Activated CD4-positive, alpha-beta T cell treated with anti-CD3 and anti-CD28 coated beads, Interleukin-2, amount 10 ng/mL, durations not matched to agents 7 days and 5 days (primary cell): ENCODE measurements at places on chromosomes 5 and 9. TPM values are rescaled to one million over a fixed set of nuclear protein-coding genes. Genes with fewer than 3 reads are reported as not detected.

Gene ZNG1E
- total RNA-seq, result 40.8 TPM

Gene BTNL8
- not detected for total RNA-seq

Gene SEMA6A
- total RNA-seq, result not detected

Gene GAS1
- total RNA-seq, result 0.62 TPM

Gene CFAP157
- not detected for total RNA-seq

DNA sequence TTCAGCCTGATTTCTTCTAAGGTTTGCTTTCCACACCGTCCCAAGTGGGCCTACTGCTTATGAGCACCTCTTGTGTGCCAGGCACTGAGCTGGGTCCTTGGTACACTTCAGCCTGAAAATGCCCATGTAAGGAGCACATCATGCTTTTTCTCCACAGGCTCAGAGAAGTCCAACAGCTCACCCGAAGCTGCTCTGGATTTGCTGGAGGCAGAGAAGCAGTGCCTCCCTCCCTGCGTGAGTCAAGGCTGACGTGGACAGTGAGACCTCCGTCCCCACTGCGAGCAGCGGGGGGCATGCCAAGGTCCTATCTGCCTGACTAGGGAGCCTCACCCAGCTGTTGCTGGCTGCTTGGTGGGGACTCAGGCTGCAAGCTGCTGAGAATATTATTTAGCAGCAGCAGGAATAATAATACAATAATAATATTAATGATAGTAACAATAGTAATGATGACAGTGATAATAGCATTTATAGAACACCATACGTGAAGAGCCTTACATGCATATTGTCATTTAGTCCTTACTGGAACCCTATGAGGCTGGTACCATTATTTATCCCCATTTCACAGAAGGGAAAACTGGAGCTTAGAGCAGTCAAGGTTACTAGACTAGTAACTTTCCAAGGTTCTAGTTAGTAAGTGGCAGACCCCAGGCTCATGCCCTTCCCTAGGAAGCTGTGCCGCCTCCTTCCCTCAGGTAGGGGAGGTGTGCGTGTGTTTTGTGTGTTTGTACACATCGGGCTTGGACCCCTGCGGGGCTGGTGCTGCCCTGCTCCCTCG is 194.8 kb downstream of the HSPA4 start:
- peaks cover 20% of the 10 kb centered on the region for H3K4me1 ChIP-seq
- no peak overlapping the region for H3K4me3 ChIP-seq
- DNase-seq, result no peak
- H3K36me3 ChIP-seq, result no peaks in the 10 kb centered on the region
- H3K27ac ChIP-seq, result no peak overlapping the region
- H3K27me3 ChIP-seq, result no peaks in the 10 kb centered on the region

- no peaks in the 10 kb centered on the region for H3K36me3 ChIP-seq
- DNase-seq, result no peak
- no peak overlapping the region for H3K4me3 ChIP-seq
- no peaks in the 10 kb centered on the region for H3K27me3 ChIP-seq
Observed at GRCh38 chr9:81264516-81264915, 424.8 kb downstream of the TLE1 start.

DNA sequence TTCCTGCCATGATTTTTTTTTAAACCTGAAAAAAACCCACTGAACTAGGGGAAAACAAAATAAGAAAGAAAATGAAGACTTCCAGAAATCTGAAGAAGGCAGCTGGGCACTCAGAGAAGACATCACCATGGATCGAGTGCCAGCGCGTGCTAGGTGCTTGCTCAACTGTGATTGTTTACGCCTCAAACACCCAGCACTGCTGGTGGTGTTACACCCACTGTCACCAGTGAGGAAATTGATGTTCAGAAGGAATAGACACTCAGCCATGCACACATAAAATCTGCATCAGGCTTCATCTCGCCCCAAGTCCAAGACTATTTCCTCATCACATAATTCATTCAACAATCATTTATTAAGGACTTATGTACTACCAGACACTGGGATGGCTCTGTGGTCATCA is 82.1 kb downstream of the HRH2 start:
- DNase-seq, result no peak
- H3K4me3 ChIP-seq, result no peak overlapping the region
- H3K27ac ChIP-seq, result no peak overlapping the region
- no peaks in the 10 kb centered on the region for H3K4me1 ChIP-seq

DNA sequence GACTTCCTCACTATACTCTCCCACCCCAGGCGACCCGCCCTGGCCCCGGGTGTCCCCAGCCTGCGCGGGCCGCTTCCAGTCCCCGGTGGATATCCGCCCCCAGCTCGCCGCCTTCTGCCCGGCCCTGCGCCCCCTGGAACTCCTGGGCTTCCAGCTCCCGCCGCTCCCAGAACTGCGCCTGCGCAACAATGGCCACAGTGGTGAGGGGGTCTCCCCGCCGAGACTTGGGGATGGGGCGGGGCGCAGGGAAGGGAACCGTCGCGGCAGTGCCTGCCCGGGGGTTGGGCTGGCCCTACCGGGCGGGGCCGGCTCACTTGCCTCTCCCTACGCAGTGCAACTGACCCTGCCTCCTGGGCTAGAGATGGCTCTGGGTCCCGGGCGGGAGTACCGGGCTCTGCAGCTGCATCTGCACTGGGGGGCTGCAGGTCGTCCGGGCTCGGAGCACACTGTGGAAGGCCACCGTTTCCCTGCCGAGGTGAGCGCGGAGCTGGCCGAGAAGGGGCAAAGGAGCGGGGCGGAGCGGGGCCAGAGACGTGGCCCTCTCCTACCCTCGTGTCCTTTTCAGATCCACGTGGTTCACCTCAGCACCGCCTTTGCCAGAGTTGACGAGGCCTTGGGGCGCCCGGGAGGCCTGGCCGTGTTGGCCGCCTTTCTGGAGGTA is 2.1 kb downstream of the CA9 start:
- peaks cover 4% of the 10 kb centered on the region for H3K36me3 ChIP-seq
- no peak overlapping the region for H3K4me3 ChIP-seq
- no peak overlapping the region for H3K27ac ChIP-seq
- peaks cover 28% of the 10 kb centered on the region for H3K27me3 ChIP-seq
- DNase-seq, result no peak

GRCh38 chr5:53825926-53826325 is 265.5 kb downstream of the NDUFS4 start:
- H3K4me1 ChIP-seq, result no peaks in the 10 kb centered on the region
- no peak overlapping the region for H3K4me3 ChIP-seq
- no peaks in the 10 kb centered on the region for H3K27me3 ChIP-seq

DNA sequence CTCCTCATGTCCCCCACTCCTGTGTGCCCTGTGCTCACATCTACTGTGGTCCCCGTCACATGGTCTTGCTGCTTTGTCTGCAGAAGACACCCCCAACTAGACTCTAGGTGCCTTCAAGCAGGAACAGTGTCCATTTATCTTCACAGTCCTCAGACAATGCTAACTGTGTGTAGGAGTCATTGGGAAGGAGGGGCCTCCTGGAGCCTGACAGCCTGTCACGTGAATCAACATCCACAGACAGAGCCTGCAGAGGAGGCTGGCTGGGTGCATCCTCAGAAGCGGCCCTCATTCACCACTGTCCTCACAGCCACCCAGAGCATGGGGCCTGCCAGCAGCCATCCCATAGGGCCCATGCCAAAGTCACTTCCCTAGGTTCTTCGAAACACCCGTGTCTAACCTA is 98.7 kb downstream of the MED10 start:
- H3K4me1 ChIP-seq, result peaks cover 5% of the 10 kb centered on the region
- H3K27me3 ChIP-seq, result peaks cover 2% of the 10 kb centered on the region
- DNase-seq, result no peak
- H3K27ac ChIP-seq, result no peak overlapping the region
- H3K36me3 ChIP-seq, result no peaks in the 10 kb centered on the region

DNA sequence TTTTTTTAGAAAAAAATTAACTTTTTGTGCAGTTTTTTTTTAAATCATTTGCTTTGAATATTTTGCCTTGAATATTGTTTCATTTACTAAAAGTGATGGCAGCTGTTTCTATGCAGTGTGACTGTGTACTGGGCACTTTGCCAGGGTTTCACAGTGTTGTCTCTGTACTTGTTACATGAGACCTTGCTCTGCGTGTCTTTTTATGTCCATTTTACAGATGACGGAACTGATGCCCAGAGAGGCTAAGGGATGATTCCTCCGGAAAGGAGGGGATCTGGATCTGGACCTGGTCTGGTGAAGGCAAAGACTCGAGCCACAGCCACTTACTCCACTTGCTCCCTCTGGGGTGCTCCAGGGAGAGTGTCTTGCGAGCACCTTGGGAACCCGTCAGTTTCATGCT is 124.8 kb upstream of the PTCH1 start:
- H3K27ac ChIP-seq, result no peak overlapping the region
- H3K4me3 ChIP-seq, result no peak overlapping the region
- peaks cover 6% of the 10 kb centered on the region for H3K27me3 ChIP-seq
- no peaks in the 10 kb centered on the region for H3K4me1 ChIP-seq
- no peak for DNase-seq

GRCh38 chr5:44663991-44664710 is 144.6 kb upstream of the MRPS30 start:
- H3K36me3 ChIP-seq, result no peaks in the 10 kb centered on the region
- H3K4me3 ChIP-seq, result no peak overlapping the region
- H3K27me3 ChIP-seq, result no peaks in the 10 kb centered on the region
- no peak overlapping the region for H3K27ac ChIP-seq

- DNase-seq, result peak; percentile 76
- peaks cover 7% of the 10 kb centered on the region for H3K36me3 ChIP-seq
- peak overlapping the region; percentile 27 for H3K27ac ChIP-seq
Observed at GRCh38 chr5:35651002-35651756, 33.5 kb downstream of the SPEF2 start.

GRCh38 chr9:114616684-114617520 is 5.8 kb downstream of the TMEM268 start:
- peaks cover 55% of the 10 kb centered on the region for H3K36me3 ChIP-seq
- H3K4me3 ChIP-seq, result peak overlapping the region; percentile 37
- DNase-seq, result peak; percentile 13
- no peaks in the 10 kb centered on the region for H3K27me3 ChIP-seq
- peaks cover 65% of the 10 kb centered on the region for H3K4me1 ChIP-seq
- peak overlapping the region; percentile 93 for H3K27ac ChIP-seq

DNA sequence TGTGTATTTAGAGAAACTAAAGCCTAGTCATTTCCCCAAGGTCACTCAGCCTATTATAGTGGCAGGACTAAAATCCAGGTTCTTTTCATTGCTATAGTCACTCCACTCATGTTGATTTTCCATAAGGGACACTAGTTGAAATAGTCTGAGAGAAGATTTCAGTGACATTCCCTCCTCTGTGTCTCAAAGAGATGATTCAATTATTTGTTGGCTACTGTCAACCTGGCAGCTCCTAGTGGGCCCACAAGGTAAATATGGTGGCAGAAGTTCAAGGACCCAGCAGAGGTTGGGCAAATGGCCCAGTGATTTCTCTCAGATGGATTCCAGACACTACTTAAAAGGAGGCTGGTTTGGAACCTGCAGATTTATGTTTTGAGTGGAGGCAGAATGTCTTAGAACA is 48.1 kb downstream of the G3BP1 start:
- no peaks in the 10 kb centered on the region for H3K27me3 ChIP-seq
- no peak for DNase-seq
- peak overlapping the region; percentile 11 for H3K27ac ChIP-seq
- H3K4me3 ChIP-seq, result no peak overlapping the region
- peaks cover 13% of the 10 kb centered on the region for H3K36me3 ChIP-seq
- no peaks in the 10 kb centered on the region for H3K4me1 ChIP-seq

DNA sequence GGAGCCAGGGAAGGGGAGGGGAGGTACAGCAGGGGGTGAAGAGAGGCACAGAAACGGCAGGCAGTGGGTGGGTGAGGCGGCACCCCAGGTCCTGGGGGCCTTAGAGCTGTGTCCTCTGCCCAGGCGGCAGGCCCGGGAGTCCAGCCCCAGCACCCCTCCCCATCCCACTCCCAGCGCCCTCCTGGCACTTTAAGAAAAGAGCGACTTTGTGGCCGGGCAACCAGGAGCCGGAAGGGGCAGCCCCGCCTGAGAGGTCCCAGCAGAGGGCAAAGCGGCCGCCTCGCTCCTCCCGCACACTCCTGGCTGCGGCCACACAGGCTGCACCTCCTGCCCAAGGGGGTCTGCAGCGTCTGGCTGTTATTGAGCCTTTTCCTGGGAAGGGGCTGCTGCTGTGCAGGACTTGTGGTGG is 42.6 kb downstream of the NACC2 start:
- no peak overlapping the region for H3K27ac ChIP-seq
- no peak overlapping the region for H3K4me3 ChIP-seq
- DNase-seq, result no peak
- no peaks in the 10 kb centered on the region for H3K36me3 ChIP-seq
- peaks cover 4% of the 10 kb centered on the region for H3K27me3 ChIP-seq

DNA sequence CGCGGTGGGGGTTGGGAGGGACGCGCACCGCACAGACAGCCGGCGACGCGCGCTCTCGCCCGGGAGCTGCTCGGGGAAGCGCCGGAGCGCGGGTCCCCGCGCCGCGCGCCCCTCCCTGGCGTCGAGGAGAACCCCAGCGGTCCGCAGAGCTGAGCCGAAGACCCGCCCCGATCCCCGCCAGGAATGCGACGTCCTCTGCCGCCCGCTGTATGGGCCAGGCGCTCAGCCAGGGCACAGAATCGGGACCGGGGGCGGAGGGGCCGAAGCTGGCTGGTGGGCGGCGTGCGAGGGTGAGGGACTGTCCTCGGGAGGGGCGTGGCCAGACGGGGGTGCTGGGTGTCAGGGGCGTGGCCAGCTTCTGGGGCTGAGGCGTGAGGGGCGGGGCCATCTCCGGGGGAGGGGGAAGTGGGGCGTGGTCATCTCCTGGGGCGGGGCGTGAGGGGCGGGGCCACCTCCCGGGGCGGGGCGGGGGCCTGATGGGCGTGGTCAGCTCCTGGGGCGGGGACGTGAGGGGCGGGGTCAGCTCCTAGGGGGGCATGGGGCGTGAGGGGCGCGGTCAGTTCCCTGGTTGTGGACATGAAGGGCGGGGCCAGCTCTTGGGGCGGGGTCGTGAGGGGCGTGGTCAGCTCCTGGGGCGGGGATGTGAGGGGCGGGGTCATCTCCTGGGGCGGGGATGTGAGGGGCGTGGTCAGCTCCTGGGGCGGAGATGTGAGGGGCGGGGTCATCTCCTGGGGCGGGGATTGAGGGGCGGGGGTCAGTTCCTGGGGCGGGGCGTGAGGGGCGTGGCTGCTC is 965 bp downstream of the PTGDS start:
- no peak overlapping the region for H3K4me3 ChIP-seq
- no peaks in the 10 kb centered on the region for H3K36me3 ChIP-seq
- peaks cover 13% of the 10 kb centered on the region for H3K4me1 ChIP-seq

DNA sequence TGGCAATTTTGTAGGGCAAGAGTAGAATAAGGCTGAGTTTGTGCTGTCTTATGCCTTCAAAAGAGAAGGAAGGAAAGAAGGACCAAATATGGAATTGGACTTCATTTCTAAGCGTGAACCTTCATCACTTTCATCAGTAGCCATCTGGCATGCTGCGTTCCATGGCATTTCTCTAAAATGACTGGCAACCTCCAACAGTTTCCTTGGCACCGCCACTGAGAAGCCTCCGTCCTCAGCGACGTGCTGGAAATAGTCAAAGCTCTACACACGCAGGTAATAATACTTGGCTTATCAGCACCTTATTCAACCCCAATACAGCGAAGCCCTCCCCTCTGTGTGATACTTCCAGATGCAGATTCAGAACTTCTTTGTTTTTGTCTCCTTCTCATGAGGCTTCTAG is 169.7 kb upstream of the CD180 start:
- no peaks in the 10 kb centered on the region for H3K36me3 ChIP-seq
- peaks cover 6% of the 10 kb centered on the region for H3K27me3 ChIP-seq
- DNase-seq, result no peak
- no peak overlapping the region for H3K27ac ChIP-seq
- peaks cover 5% of the 10 kb centered on the region for H3K4me1 ChIP-seq

GRCh38 chr5:175470781-175471180 is 7.6 kb upstream of the SFXN1 start:
- peaks cover 23% of the 10 kb centered on the region for H3K27me3 ChIP-seq
- DNase-seq, result no peak
- peaks cover 5% of the 10 kb centered on the region for H3K4me1 ChIP-seq
- H3K4me3 ChIP-seq, result no peak overlapping the region
- H3K27ac ChIP-seq, result no peak overlapping the region

GRCh38 chr9:95953986-95954385 is 78.5 kb downstream of the ERCC6L2 start:
- H3K36me3 ChIP-seq, result peaks cover 60% of the 10 kb centered on the region
- peaks cover 6% of the 10 kb centered on the region for H3K4me1 ChIP-seq
- no peak overlapping the region for H3K4me3 ChIP-seq
- H3K27ac ChIP-seq, result no peak overlapping the region
